Right atrium auricular region (tissue), 2 donors: ENCODE measurements at places on chromosomes 16 and 17.
A peak's percentile ranks its signal among the peaks of the same experiment; 100 is the strongest.

DNA sequence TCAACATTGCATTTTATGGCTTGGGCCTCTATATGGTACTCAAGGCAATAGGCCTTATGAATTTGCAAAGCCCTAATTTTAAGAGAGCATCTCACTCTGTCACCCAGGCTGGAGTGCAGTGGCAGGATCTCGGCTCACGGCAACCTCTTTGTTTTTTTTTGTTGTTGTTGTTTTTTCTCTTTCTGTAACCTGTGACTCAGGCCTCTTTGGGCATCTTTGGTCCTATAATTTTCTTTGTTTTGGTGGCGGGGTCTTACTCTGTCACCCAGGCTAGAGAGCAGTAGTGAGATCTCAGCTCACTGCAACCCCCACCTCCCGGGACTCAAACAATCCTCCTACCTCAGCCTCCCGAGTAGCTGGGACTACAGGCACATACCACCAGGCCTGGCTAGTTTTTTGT, 21.8 kb upstream of the HERPUD1 start:
- no peak for DNase-seq

- DNase-seq: no peak
Observed at GRCh38 chr17:5695480-5695879, 111.2 kb upstream of the NLRP1 start.

GRCh38 chr16:62036101-62036801, at the start of gene CDH8:
Gene CDH8 (minus strand): TSS chr16:62036438. CDS start chr16:62021403, 15,035 bp downstream.
- no peak for DNase-seq

GRCh38 chr17:82932518-82933310, 92.9 kb upstream of the ZNF750 start:
- DNase-seq: no peak

GRCh38 chr16:4227040-4227332, 14.9 kb downstream of the SRL start:
- no peak for DNase-seq

- DNase-seq: no peak
Observed at GRCh38 chr16:72532906-72533410, 361.0 kb upstream of the PMFBP1 start.

DNA sequence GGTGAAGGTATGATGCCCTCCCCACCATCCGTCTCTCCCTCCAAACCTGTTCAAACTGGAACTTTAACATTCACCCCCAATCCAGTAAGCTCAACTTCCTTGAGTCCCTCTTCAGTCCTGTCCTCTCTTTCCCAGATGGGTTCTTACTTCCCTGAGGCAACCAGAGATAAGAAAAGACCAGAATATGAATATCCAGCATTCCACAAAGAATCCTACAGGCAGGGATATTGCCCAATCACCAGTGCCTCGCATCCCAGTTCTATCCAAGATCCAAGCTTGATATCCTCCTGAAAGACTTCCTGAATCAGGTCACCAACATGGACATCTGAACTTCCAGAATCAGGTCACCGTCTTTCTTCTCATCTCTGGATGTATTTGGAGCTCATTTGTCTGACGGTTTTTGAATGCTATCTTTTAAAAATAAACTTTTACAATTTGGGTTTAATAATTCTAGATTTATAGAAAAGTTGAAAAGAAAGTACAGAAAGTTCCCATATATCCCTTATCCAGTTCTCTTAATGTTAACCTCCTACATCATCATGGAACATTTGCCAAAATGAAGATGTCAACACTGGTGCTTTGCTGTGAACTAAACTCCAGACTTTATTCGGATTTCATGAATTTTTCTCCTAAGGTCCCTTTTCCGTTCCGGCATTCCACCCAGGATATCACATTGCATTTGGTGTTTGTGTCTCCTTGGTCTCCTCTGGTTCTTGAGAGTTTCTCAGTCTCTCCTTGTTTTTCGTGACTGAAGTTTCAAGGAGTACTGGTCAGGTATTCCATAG, 13.7 kb upstream of the COL1A1 start:
- peak; percentile 57 for DNase-seq

GRCh38 chr17:83083368-83084201, 4.2 kb downstream of the METRNL start:
- no peak for DNase-seq

- DNase-seq: no peak
Observed at GRCh38 chr17:37640015-37640414, 3.2 kb downstream of the DDX52 start.

DNA sequence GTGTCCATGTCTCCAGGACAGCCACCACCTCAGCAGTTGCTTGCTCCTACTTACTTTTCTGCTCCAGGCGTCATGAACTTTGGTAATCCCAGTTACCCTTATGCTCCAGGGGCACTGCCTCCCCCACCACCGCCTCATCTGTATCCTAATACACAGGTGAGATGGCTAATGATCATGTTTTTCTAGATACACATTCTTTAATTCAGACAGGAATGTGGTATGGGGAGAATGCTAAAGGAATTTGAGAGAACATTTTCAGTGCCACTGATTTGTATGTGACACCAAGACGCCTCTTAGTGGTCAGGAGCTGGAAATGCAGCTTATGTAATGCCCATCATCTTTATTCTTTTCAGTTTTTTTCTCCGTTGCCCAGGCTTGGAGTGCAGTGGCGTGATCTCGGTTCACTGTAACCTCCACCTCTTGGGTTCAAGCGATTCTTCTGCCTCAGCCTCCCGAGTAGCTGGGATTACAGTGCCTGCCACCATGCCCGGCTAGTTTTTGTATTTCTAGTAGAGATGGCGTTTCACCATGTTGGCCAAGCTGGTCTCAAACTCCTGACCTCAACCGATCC, 8.9 kb upstream of the RAPGEFL1 start:
- DNase-seq: no peak

- DNase-seq: no peak
Observed at GRCh38 chr16:69438465-69438864, 14.0 kb downstream of the CYB5B start.

DNA sequence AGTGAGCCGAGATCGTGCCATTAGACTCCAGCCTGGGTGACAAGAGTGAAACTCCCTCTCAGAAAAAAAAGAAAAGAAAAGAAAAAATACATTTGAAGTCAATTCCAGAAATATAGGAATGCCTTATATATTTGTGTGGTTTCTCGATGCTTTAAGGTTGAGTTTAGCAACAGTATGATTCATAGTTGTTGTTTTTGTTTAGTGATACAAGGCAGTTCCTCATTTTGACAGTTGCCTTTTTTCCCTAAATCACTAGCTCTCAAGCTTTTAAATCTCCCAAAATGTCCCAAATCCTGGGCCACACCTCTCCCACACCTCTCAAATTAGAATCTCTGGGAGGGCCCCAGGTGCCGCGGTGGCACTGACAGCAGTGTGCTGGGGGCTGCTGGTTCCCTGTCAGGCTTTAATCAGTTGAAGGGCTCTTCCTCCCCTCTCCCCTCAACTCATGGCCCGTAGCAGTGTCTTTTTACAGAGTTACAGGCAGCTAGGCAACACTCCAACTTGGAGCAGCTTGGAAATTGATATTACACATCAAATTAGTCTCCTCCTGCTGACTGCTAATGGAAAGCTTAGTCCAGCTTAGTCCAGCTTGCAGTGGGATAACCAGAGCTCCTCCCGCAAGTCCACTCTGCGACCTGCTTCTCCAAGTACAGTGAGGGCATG, 58.4 kb downstream of the EPN2 start:
- DNase-seq: no peak

- no peak for DNase-seq
Observed at GRCh38 chr16:1548727-1549126, 15.3 kb downstream of the TMEM204 start.

- DNase-seq: no peak
Observed at GRCh38 chr17:37026531-37026869, 77.7 kb downstream of the AATF start.

DNA sequence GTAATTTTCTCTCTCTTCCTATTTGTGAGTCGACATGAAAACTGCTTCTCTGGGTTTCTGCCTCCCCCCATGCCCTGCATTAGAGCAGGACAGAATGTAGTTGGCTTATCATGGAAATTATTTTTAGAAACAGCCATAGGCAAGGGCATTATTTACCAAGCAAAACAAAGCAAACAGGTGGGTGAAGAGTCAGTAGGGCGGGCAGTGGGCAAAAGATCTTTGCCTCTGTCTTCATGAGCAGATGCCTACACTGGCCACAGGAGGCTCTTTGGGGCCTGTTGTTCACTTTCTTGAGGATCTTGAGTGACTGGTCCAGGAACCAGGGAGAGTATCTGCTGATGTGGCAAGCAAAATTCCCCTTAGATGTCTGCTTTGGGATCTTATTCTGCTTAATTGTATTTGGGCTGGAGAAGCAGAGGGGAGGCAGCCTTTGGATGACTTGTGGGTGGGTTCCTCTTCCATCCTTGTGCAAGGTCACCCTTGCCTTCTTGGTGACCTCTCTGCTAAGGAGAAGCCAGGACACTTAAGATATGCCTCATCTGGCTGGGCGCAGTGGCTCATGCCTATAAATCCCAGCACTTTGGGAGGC, 42.5 kb upstream of the CLEC19A start:
- no peak for DNase-seq

GRCh38 chr17:74116087-74116717, 87.3 kb upstream of the RPL38 start:
- DNase-seq: no peak

DNA sequence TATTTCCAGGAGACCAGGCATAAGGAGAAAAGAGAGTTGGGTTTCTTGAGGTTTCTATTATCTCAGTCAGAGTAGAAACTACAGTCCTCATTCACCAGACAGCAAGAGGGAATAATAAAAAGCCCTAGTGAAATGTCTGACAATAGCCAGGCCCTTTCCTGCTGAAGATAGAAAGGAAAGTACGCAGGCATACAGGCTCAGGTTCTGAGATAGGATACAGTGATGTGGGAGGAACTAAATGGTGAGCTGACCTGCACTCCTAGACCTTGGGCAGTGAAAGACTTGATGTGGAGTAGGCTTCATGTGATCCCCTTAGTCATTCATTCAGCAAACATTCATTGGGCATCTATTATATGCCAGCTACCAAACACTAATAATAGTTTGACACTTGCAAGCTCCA, 14.9 kb downstream of the ZNF821 start:
- DNase-seq: no peak

GRCh38 chr17:43879723-43880419, 27.5 kb downstream of the MPP2 start:
- DNase-seq: no peak

DNA sequence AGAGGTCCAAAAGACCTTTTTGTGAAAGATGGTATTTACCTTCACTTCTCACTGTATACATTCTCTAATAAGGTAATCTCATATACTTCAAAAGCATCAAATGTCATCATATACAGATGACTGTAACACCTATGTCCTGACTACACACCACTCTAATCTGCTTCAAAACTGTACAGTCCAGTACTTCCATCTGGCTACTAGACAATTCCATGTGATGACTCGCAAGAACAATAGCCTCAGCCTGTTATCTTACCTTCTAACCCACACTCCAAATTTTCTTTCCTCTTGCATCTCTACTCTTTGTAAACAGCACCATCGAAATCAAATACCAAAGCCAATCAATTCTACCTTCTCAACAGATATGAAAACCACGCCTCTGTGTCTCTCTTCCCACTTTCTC, 24.1 kb downstream of the MYO1D start:
- DNase-seq: no peak

GRCh38 chr16:88286301-88286923, 96.3 kb upstream of the ZNF469 start:
- no peak for DNase-seq

- DNase-seq: no peak
Observed at GRCh38 chr17:33939959-33940358, 315.1 kb upstream of the CCL2 start.

GRCh38 chr17:63960430-63960829, 12.3 kb downstream of the SCN4A start:
- DNase-seq: no peak

DNA sequence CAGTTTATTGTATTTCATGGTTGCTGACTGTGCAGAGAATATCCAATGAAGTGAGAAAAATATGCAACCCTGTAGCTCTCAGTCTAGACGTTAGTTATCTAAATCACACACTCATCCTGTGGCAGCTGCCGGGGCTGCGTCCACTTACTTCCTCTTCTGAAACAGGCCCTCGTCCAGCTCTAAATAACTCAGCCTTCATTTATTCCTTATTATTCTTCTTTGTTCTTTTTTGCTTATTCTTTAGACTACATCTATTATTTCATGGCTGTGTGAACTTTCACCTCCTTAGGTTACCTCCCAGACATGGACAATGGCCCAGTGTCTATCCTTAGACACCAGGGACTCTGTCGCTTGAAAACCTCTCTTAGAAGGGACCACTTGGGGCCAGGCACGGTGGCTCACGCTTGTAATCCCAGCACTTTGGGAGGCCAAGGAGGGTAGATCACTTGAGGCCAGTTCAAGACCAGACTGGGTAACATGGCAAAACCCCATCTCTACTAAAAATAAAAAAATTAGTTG, 3.4 kb upstream of the THUMPD1 start:
- DNase-seq: no peak

GRCh38 chr16:80656711-80657150, 115.9 kb downstream of the DYNLRB2 start:
- DNase-seq: no peak

DNA sequence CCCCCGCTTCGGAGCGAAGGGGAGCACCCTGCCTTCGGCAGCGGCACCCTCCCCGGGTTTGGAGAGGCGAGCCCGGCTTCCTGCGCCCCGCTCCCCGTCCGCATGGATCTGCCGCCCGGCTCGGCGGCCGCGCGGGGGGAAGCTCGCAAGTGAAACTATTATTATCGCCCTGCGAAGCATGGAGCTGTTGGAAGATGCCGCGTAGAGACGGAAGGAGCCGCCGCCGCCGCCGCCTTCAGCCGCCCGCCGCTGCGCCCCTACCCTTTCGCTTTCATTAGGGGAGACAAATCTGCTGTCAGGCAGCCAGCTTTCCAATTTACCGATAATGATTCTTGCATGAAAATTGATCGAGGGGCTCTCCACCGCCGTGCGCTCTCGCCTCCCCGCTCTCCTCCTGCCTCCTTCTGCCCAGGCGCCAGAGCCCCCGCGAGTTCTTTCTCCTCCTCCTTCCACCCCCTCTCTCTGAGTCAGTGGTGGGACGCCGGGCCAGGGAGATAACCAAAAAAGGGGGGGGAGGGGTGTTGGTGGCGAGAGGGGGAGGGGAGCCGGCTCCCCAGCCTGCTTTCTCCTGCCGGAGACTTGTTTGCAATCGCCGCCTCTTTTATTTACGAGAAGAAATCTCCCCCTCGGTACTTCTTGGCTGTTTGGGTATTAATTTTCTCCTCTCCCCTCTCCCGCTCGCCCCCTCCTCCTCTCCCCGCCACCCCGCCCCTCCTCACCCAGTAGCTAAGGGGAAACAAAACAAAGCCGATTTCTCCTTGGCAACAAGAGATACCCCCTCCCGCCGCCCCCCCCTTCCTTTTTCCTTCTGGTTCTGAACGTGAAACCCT, 58.0 kb upstream of the GSE1 start:
- peak; percentile 87 for DNase-seq
